ENCODE measurements at places on chromosomes 12 and 14.
A peak's percentile ranks its signal among the peaks of the same experiment; 100 is the strongest.

DNA sequence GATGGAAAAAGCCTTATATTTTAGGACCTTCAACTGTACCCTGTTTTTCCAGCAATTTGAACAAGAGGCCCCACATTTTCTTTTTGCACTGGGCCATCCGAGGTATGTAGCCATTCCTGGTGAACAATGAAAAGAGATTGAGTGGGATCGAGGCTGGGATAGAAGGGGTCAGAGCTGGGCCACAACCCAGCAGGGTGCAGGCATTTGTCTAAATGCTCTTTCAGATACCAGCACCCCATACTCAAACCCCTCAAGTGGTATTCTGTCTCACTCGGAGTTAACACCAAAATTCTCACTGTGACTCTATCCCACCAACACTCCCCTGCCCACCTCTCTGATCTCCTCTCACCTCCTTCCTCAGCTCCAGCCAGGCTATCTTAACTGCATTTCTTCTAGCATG is 26.8 kb downstream of the DUSP6 start:
- no peak for DNase-seq

- DNase-seq: no peak
Observed at GRCh38 chr12:65335021-65335714, 56.7 kb downstream of the MSRB3 start.

DNA sequence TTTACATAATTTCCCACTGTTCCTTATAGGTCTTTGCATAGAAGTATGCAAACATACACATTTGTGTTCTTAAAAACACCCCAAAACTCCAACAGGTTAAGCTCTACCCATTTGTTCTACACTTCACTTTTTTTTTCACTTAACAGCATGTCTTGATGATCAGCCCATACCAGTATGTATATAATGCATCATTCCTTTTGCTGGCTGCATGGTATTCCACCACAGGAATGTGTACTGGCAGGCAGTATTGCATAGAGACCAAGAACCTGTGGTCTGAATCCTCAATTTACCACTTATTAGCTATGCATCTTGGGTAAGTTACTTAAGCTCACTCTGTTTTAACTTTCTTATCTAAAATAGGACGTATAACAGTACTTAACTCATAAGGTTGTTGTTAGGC is 65.5 kb downstream of the SAMD4A start:
- DNase-seq: no peak

GRCh38 chr12:71746974-71747611 is 7.6 kb upstream of the RAB21 start:
- DNase-seq: peak; percentile 35

DNA sequence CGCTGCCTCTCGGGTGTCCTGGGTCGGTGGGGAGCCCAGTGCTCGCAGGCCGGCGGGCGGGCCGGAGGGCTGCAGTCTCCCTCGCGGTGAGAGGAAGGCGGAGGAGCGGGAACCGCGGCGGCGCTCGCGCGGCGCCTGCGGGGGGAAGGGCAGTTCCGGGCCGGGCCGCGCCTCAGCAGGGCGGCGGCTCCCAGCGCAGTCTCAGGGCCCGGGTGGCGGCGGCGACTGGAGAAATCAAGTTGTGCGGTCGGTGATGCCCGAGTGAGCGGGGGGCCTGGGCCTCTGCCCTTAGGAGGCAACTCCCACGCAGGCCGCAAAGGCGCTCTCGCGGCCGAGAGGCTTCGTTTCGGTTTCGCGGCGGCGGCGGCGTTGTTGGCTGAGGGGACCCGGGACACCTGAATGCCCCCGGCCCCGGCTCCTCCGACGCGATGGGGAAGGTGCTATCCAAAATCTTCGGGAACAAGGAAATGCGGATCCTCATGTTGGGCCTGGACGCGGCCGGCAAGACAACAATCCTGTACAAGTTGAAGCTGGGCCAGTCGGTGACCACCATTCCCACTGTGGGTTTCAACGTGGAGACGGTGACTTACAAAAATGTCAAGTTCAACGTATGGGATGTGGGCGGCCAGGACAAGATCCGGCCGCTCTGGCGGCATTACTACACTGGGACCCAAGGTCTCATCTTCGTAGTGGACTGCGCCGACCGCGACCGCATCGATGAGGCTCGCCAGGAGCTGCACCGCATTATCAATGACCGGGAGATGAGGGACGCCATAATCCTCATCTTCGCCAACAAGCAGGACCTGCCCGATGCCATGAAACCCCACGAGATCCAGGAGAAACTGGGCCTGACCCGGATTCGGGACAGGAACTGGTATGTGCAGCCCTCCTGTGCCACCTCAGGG is 679 bp downstream of the ARF6 start:
- DNase-seq: peak; percentile 76

GRCh38 chr14:89332031-89332430 is 85.0 kb downstream of the FOXN3 start:
- no peak for DNase-seq

GRCh38 chr12:100789146-100789545 is 5.4 kb upstream of the ANO4 start:
- no peak for DNase-seq

DNA sequence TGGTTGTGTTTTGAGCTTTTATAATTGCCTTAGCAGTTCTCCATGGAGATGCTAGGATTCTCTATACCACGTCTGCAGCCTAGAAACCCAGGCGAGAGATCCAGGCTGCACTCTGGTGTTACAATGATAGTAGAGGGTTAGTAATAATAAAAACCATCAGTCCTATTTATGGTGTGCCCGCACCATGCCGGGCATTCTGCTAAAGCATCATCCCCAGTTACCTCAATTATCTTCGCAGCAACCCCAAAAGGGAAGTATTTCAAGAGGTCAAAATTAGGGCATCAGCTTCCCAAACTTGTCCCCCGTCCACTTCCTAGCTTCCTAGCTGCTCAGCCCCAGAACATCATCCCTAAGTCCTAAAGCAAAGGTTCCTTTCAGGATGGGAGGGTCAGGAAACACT is 3.2 kb downstream of the SYNE3 start:
- no peak for DNase-seq

All from GM13976 (cell line).